ENCODE measurements at places on chromosomes 1 and 21.

GRCh38 chr1:230728710-230729392 lies 14.9 kb upstream of the AGT start:
- no peak for DNase-seq

DNA sequence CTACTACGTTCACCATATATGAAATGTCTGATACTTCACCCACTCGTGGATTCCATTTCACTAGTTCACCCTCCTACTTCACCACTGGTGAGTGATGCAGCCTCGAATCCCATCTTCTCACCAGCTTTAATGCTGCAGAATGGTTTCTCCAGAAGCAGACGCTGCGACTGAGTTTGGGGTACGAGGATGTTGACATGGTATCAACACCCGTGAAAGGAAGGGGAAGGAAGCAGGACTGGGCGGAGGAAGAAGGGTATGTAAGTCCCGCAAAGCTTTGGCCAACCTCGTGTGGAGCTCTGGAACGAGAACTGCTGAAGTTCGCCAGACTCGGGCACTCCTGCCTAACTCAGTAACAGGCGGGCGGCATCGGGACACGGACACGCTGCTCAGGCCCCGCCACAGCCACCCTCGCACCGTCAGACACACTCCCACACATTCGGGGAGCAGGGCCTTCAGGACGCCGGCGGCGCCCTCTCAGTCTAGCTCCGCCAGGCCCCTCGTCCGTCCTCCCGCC lies 833 bp upstream of the DIP2A start:
- DNase-seq: peak; percentile 75

DNA sequence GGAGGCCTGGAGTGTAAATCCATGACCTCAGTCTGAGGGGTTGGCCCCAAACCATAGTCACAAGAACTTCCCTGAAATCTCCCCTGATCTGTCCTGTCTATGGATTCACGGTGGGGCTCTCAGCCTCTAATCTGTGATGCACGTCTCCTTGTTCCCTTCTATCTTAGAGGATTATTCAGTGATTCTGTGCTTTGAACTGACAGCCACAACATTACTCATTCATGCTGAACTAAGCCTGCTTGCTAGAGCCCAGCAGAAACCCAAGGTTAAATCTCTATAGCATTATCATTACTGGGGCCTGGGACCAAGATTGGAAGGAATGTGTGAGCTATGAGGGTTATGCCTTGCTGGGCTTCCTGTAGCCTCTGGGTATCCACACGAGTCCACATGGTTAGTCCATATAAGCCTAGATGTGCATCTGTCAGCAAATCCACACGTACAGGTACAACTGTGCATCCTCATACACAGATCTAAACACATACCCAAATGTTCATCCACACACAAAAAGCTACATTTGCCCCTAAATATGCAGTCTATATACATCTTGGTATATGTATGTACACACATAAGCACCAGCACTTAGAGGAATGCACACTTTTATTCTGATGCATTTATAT lies 22.4 kb upstream of the MAGOH start:
- peak; percentile 54 for DNase-seq

DNA sequence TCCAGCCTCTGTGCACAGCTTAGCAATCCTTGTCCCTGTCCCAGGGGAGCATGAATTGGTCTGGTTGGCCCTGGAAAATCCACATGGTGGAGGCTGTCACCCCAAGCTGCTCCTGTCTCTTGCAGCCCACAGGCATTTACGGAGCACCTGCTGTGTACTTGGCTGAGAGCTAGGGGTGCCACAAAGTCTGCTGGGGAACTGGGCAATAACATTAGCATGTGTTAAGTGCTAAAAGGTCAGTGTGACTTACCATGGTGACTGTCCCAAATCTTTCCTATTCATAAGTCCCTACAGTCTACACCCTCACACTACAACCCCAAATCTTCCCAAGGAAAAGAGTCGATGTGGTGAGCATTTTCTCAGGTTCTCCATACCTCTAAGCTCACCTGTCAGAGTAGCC lies 53.6 kb upstream of the ARTN start:
- no peak for DNase-seq

DNA sequence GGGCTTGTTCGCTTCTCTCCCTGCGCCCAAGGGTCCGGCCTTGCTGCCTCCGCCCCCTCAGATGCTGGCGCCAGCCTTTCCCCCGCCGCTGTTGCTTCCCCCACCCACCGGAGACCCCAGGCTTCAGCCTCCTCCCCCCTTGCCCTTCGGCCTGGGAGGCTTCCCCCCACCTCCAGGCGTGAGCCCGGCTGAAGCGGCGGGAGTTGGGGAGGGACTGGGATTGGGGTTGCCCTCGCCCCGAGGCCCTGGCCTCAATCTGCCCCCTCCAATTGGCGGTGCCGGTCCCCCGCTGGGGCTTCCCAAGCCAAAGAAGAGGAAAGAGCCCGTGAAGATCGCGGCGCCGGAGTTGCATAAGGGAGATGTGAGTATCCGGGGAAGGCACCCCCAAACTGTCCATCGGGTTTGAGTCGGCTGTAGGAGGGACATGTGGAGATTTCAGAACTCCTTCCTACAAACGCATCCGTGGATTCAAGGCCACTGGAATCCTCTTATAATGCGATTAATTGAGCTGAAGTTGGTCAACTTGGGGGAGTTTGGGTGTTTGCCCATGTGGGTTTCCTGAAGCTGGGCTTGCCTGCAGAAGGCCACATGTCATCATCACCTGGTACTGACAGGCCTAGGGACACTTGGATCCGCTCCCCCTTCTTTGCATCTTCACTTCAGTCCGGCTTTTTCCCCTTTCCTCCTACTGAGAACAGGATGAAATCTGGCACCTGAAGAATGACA lies 707 bp downstream of the PRCC start:
- DNase-seq: peak; percentile 45
